Right hindlimb (tissue), 1 donor: ENCODE measurements at places on chromosomes 12 and 14.

DNA sequence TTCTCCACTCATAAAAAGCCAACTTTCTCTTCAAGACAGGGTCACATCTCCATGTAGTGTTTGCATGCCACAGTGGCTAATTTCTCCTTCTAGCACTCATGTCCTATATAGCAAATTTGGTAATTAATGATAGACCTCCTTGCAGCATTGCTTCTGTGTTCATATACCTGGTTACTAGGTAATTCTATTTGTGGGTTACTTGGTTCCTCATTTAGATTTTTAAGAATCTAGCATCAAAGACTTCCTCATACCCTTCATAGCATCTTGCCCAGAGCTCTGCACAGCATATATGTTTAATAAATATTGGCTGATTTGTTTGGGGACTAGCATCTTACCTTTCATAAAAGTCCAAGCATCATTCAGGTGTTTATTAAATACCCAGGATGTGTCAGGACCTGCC, 152.1 kb downstream of the DUSP6 start:
- no peak for DNase-seq

GRCh38 chr12:54311051-54311450, 10.2 kb upstream of the NFE2 start:
- DNase-seq, result no peak

DNA sequence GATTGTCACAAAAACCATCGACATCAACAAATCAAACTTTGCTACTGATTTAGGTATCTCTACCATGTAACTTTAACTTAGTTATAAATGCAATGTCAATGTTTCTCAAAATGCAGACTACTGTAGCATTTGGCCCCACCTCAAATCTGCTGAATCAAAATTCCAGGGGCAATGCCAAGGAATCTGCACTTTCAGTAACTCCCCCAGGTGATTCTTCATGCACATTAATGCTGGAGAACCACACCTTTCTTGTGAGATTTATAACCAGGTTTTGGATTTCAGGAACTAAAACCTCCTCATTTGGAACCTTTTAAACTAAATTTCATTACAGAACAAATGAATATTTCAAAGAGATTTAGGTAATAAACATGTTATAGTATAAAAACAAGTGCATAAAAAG, 4.9 kb downstream of the ATP2B1 start:
- DNase-seq, result no peak

- no peak for DNase-seq
These were observed 207.5 kb downstream of the FOXN3 start for GRCh38 chr14:89209558-89209957.

DNA sequence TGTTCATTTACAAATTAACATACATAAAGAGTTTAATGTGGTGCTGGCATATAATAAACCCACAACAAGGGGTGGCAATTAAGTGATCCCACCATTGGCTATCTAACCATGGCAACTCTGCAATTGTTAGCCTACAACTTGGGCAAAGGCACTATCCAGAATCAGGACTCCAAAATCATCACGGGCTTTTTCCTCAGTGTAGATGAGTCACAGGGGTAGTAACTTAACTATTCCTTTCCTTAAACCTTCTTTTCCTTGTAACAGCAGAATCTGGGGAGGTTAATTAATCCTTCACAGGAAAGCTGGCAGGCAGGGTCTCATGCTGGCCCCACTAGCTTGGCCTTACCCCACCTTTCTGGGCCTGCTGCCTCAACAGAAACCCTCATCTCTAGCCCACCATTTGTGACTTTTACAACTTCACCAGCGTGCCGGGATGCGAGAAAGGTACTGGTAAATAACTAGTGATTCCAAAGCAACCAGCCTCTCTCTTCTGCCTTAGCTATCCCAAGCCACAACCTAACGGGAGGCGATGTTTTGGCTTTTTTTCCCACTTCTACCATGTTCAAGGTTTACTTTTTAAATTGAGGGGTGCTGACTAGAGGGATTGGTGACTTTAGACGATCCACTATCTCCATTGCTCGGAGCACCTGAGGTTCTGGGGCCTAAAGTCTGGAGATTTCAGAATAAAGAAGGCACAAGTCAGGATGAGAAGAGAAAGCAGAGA, 744 bp downstream of the ATP5MC2 start:
- DNase-seq, result no peak

DNA sequence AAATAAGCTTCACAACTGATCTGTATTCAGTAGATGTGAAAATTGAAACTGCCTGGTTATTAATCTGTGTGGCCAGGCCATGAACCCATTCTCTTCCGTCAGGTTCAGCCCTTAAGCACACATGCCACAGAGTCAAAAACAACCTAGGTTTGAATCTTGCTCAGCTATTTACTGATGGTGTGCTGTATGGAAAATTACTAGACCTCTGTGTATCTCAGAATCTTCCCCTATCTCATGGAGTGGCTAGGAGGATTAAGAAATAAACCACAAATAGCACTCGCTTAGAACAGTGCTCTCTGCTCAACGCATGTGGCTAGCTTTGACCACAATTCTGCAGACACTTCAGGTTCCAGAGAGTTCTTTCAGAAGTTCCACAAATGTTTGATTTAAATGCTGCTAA, 240.7 kb upstream of the PLEKHG7 start:
- DNase-seq, result no peak

GRCh38 chr12:40655451-40655850, 36.8 kb upstream of the CNTN1 start:
- no peak for DNase-seq

DNA sequence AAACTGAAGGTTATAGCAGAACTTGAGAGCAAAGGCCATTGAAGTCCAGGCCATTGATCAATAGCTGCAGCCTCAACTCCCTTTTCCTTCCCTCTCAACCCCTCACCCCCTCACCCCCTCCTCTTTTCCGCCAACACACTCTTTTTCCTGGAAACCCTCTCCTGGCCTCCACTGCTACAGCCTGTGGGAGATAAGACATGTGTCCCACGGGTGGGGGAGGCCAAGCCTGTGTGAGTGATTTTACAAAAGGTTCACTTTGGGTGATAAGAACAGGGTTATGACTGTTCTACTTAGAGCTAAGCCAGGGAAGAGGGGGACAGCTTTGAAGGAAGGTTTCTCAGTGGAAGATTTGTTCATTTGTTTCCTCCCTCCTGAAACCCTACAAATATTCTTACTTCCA, 9.2 kb upstream of the FGF23 start:
- DNase-seq, result no peak

DNA sequence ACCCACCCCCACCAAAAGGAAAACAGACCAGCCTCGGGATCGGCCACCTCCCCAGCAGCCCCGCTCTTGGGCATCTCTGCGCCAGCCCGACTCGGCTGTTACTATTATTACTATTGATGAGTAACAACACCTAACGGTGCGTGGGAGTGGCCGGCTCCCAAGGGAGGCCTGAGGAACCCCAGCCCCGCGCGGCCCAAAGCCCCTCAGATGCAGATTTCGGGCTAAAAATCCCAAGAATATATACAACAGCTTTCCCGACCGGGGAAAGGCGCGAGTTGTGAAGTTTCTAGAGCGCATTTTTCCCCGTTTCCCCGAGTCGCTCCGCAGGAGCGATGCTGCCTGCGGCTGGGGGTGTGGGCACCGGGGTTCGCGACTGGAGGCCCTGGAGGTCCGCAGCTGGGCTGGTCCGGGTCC, 565 bp downstream of the NT5DC3 start:
- no peak for DNase-seq
